Activated T-helper 1 cell treated with anti-CD3 and anti-CD28 coated beads, Interleukin-12 subunit alpha, Interleukin-12 subunit beta, Interleukin-2, Interleukin-4 antibody, amounts not matched to agents 30 ng/mL and 10 ng/mL and 1 ng/mL, durations not matched to agents 14 hours and 24 hours and 36 hours (primary cell): ENCODE measurements at places on chromosomes 6 and 20. TPM values are rescaled to one million over a fixed set of nuclear protein-coding genes. Genes with fewer than 3 reads are reported as not detected.

GRCh38 chr6:80959034-80959433 lies 793.4 kb downstream of the TENT5A start:
- no peak overlapping the region for H3K4me3 ChIP-seq
- DNase-seq: no peak
- H3K27me3 ChIP-seq: no peaks in the 10 kb centered on the region
- no peaks in the 10 kb centered on the region for H3K4me1 ChIP-seq
- no peaks in the 10 kb centered on the region for H3K36me3 ChIP-seq

MOG gene
- not detected in 2 replicates for total RNA-seq

DNA sequence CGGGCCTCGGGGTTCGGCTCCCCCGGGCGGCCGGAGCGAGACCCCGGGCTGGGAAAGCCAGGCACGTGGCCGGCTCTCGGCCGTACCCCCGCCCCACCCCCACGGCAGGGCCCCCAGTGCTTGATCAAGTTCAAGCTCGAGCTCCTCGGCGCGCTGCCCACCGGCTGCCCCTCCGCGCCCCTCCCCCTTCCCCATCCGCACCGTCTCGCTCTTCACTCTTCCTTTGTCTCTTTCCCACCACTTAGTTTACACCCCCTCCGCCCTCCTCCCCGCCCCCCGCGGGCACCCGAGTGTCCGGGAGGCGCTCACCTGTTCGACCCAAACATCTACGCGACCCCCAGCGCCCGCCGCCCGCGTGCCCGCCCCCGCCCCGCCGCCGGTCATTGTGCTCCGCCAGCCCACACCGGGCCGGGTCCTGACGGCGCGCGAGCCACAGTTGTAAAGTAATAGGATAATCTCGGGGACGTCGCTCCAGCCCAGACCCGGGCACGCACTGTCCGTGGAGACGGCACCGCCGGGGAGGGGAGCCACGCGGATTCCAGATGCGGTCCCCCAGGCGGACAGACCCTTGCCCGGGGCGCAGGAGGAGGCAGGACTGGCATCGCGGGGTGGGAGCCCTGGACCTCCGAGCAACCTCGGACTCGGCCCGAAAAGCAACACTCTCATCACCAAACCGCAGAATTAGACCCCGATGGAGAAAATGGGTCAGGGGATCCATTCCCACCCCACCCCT lies 100.7 kb downstream of the NOL4L start:
- peaks cover 7% of the 10 kb centered on the region for H3K27me3 ChIP-seq
- H3K27ac ChIP-seq: no peak overlapping the region
- H3K36me3 ChIP-seq: peaks cover 7% of the 10 kb centered on the region
- peak; percentile 6 for DNase-seq

DNA sequence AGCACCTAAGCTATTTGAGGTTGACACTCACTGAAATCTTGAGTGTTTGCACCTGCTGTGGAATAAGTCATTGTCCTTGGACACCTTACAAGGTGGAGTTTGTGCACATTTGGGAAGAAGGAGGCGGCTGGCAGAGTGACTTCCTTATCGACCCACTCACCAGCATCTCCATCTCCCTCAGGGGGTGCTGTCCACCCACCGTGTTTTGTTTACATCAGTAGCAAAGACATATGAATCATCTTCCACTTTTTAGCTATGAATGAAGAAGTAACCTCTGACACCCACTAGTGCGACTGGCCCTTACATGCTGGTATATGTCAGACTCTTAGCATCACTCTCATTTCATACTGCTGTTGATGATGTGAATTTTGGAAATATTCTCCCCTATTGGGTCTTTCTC lies 119.5 kb upstream of the SGK1 start:
- H3K27ac ChIP-seq: peak overlapping the region; percentile 99
- no peaks in the 10 kb centered on the region for H3K27me3 ChIP-seq
- H3K4me3 ChIP-seq: peak overlapping the region; percentile 63
- H3K4me1 ChIP-seq: peaks cover 41% of the 10 kb centered on the region

RIMS4 gene
- not detected in 2 replicates for total RNA-seq

SLC12A5 gene
- total RNA-seq: 0.42 TPM in 1 of 2 replicates, not detected in the other

GRCh38 chr20:41363601-41364000 lies 3.0 kb downstream of the EMILIN3 start:
- H3K27ac ChIP-seq: no peak overlapping the region
- H3K27me3 ChIP-seq: peaks cover 26% of the 10 kb centered on the region
- peaks cover 4% of the 10 kb centered on the region for H3K4me1 ChIP-seq
- DNase-seq: no peak
- no peaks in the 10 kb centered on the region for H3K36me3 ChIP-seq

- H3K27me3 ChIP-seq: peaks cover 17% of the 10 kb centered on the region
- no peak overlapping the region for H3K27ac ChIP-seq
- H3K4me1 ChIP-seq: peaks cover 18% of the 10 kb centered on the region
Measured at GRCh38 chr6:16800942-16801341, 39.7 kb upstream of the ATXN1 start.

- H3K4me1 ChIP-seq: peaks cover 5% of the 10 kb centered on the region
- H3K4me3 ChIP-seq: no peak overlapping the region
- peaks cover 5% of the 10 kb centered on the region for H3K27me3 ChIP-seq
- DNase-seq: no peak
- H3K27ac ChIP-seq: no peak overlapping the region
Measured at GRCh38 chr20:32648761-32649650, 24.7 kb downstream of the C20orf203 start.

GRCh38 chr20:1302685-1303541 lies 26.0 kb downstream of the SDCBP2 start:
- H3K27me3 ChIP-seq: no peaks in the 10 kb centered on the region
- no peak overlapping the region for H3K27ac ChIP-seq
- peaks cover 27% of the 10 kb centered on the region for H3K4me1 ChIP-seq
- no peak for DNase-seq
- H3K36me3 ChIP-seq: peaks cover 4% of the 10 kb centered on the region
- H3K4me3 ChIP-seq: no peak overlapping the region

LBP gene
- total RNA-seq: not detected in 2 replicates

- no peak overlapping the region for H3K27ac ChIP-seq
- no peaks in the 10 kb centered on the region for H3K36me3 ChIP-seq
Measured at GRCh38 chr6:120604510-120604909, 729.8 kb downstream of the TBC1D32 start.

ZFP57 gene
- total RNA-seq: 2.4 and 2.7 TPM in 2 replicates

DNA sequence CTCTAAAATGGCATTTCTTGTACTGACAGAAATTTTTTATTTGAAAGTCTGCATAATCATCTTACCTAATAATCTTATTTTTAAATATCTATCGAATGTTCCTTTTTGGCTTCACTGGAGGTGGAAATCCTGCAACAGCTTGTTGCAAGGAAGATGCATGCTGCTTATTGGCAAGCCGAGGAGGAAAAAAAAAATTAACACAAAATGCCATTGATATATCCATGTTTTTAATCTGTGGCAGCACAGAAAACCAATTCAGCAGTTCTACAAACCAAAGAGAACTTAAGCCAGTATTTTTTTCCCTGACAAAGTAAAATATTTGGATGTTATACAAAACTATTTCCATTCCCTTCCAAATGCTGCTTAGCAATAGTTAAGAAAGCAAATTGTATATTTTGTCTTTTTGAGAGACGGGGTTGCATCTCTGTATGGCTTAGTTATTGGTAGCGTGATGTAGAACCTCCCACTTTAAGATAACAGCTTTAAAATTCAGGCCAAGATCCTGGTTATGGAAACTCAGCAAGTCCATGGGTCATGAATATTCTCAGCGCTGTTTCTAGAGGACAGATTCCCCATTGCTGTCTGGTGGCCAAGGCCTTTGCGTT lies 231.4 kb downstream of the TMEM242 start:
- no peak overlapping the region for H3K27ac ChIP-seq
- DNase-seq: no peak
- no peaks in the 10 kb centered on the region for H3K27me3 ChIP-seq
- no peak overlapping the region for H3K4me3 ChIP-seq

TCF19 gene
- 75.9 and 78.4 TPM in 2 replicates for total RNA-seq

CCN2 gene
- not detected in 2 replicates for total RNA-seq

DNA sequence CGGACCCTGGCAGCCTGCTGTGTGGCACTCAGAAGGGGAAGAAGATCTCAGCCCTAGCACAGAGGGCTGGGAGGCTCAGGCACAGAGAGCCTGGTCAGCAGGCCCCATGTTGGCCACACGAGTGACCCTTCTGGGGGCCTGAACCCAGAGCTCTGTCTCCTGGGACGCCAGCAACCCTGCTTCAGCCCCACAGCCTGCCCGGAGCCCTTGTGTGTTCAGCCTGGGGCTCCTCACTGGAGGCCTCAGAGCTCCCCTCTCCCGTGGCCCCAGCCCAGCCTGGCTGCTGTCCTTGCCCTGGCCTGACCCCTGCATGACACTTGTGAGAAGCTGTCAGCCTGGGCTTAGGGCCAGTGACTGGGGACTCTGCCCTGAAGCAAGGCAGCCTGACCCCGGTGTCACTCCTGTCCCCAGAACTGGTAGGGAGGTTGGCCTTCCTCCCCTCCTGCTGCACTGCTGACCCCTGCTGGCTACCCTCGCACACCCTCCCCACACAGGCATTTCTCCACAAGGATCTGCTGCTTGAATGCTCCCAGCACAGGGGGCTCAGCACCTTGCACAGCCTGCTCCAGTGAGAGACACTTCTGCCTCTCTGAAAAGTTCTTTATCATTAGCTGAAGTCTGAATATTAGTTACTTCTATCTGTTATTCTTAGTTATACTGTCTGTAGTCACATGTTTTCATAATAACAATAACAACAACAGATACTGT lies 15.4 kb upstream of the IP6K3 start:
- H3K4me1 ChIP-seq: no peaks in the 10 kb centered on the region
- no peaks in the 10 kb centered on the region for H3K36me3 ChIP-seq
- peaks cover 2% of the 10 kb centered on the region for H3K27me3 ChIP-seq
- peak; percentile 31 for DNase-seq
- H3K4me3 ChIP-seq: no peak overlapping the region

- H3K36me3 ChIP-seq: peaks cover 24% of the 10 kb centered on the region
- H3K27me3 ChIP-seq: no peaks in the 10 kb centered on the region
- H3K4me3 ChIP-seq: no peak overlapping the region
- H3K4me1 ChIP-seq: peaks cover 15% of the 10 kb centered on the region
- H3K27ac ChIP-seq: no peak overlapping the region
- no peak for DNase-seq
Measured at GRCh38 chr6:159801935-159802334, 1.9 kb downstream of the PNLDC1 start.
